ENCODE measurements at places on chromosomes 7 and 10.

DNA sequence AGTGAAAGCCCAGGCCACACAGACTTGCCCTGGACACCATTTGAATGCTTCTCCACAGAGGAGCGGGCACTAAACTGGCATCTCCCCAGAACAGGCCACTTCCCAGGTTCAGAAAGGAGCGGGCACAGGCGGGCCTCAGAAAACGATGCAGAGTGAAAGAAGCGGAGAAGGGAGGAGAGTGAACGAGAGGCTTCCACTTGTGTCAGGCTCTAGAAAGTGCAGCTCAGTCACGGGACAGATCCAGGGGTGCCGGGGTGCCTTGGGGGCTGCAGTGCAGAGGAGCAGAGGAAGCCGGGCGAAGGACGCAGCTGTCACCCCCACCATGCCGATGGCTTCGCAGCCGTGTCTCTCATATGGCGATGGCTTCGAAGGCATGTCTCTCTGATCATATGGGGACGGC, 26.1 kb upstream of the PRKAR1B start:
- no peak for DNase-seq

DNA sequence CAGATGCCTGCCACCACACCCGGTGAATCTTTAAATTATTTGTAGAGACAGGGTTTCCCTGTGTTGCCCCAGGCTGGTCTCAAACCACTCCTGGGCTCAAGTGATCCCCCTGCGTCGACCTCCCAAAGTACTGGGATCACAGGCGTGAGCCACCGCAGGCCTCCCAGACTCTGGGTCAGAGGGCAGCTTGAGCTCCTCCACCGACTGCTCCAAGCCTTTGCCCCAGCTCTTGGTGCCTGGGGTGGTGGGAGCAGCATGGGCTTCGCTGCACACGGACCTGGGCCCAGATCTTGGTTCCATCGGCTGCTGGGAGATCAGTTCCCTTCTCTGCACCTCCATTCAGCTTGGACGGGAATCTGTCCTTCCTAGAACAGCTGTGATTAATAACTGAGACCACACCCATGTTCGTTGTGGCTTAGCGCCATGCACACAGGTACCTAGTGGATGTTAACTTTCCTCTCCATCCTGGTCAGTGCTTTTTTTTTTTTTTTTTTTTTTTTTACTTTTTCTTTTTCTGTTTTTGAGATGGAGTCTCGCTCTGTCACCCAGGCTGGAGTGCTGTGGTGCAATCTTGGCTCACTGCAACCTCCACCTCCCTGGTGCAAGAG, 125.3 kb downstream of the CUX1 start:
- no peak for DNase-seq

DNA sequence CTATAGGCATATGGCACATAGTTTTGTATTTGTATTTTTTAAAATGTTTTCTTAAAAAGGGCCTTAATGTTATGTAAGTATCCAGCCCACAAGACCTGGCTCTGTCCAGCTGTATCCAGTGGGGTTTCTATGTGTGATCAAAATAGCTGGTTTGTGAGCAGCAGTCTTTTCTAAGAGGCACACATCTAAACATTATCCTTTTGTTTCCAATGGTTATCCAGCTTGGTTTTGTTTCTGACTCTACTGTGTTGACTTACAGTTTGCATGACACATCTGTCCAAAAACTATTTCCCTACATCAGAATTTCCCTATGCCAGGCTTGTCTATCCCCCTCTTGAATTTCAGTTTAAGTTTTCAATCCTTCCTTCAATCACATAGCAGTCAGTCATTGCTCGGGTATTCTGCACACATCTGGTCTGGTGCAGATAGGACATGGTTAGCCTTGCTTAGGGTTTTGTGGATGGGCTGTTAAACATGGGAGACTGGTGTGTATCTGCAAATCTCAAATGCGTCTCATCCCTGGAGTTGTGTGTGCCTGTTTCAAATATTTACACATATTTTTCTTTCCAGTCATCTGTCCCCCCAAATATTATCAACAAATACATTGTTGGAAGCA, 104.2 kb downstream of the SAMD9 start:
- peak; percentile 12 for DNase-seq

DNA sequence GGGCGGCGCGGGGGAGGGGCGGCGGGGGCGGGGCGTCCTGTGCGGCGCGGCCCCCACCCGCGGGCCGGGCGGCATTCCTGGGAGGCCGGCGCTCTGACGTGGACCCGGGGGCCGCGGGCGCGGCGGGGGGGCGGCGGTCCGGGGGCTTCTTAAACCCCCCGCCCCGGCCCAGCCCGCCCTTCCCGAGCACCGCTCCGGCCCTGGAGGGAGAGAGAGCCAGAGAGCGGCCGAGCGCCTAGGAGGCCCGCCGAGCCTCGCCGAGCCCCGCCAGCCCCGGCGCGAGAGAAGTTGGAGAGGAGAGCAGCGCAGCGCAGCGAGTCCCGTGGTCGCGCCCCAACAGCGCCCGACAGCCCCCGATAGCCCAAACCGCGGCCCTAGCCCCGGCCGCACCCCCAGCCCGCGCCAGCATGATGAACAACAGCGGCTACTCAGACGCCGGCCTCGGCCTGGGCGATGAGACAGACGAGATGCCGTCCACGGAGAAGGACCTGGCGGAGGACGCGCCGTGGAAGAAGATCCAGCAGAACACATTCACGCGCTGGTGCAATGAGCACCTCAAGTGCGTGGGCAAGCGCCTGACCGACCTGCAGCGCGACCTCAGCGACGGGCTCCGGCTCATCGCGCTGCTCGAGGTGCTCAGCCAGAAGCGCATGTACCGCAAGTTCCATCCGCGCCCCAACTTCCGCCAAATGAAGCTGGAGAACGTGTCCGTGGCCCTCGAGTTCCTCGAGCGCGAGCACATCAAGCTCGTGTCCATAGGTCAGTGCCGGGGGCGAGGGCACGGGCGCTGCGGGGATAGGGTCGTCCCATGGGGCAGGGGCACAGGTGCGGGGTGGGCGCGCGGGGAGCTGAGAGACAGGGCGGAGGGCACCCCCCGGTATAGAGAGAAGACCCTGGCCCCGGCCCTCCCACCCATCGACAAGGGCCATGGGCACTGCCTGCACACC, at the start of gene FLNC:
FLNC (plus strand) TSS at position 176 of the 947 bp plus-strand sequence; CDS start at position 408, 232 bp downstream.
- peak; percentile 59 for DNase-seq

DNA sequence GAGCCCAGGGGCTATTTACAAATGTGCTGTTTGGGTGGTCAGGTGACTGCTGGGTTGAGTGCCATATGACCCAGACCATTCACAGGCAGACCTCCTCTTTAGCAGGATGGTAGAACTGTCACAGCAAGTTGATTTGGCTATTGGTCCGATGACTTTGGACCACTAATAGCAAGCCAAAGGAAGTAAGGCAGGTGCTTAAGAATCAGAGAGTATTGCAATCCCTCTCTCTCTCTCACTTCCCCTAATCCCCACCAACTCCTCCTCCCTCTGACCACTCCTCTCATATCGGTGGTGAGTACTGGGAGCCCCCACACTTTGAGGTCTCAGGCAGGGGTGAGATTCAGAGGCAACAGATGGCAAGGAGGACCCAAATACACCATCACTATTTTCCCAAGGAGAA, 165.3 kb downstream of the TRIL start:
- DNase-seq = no peak

GRCh38 chr10:36188461-36188860, 546.4 kb upstream of the FZD8 start:
- no peak for DNase-seq

DNA sequence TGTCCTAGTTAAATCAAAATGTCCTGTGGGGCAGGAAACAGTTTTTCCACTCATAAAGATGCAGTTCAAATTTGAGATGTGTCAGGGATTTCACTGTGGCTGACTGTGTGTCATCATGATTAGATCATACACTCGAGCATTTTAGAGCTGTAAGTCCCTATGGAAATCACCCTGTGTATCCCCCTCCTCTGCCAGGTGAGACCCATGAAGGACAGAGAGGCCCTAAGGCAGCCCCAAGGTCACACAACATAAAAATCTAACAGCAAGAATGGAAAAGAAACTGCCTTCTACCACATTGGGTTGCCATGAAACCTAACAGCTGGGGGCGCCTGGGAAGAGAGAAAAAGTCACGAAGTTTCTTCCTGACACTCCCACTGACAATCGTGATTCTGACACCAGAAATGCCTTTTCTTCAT, 135.8 kb downstream of the KCNMA1 start:
- peak; percentile 47 for DNase-seq

DNA sequence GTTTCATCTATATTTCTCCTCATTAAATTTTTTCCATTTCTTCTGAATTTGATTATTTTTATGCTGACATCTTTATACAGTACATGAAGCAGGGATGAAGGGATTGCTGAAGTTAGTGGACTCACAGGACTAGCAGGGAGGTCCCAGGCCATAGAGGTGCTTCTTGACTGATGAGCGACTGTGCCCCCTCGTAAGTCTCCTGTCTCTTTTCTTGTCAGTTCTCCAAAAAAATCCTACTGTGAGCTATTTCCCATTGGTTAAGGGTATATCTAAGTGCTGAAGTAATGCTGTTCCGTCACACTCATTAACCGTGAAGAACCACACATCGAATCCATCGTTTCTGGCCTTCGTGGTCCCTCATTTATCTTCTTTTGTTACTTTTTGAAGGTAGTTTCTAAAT, 27.7 kb downstream of the HECW1 start:
- no peak for DNase-seq

- DNase-seq = no peak
Observed at GRCh38 chr7:131819891-131820290, 263.5 kb upstream of the PODXL start.

DNA sequence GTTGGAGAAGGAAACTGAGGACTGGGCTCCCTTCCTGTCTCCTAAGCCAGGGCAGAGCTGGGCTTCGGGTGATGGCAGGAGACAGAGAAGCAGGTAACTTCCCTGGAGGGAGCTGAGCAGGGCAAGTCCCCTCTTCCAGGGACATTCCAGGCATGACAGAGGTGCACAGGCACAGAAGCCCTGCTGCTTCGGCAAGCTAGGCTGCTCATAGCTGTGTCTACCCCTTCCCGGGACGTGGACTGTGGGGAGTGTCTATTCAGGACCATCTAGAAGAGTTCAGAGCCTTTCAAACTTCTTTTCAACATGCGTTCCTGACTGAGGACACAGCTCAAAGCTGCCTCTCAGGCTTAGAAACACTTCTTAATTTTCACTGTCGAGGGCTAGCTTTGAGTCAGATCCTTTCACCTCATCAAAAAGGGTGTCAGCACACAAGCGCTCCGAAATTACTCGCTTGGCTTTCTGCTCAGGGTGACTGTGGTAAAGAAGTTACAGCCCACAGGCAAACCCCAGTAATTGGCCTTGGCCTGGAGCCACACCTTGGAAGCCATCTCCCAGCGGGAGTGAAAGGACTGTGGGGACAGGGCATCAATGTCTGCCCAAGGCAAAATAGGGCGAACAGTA, 63.7 kb upstream of the STEAP1B start:
- no peak for DNase-seq

GRCh38 chr7:111540199-111540815, 22.0 kb downstream of the IMMP2L start:
- DNase-seq = no peak

- no peak for DNase-seq
Observed at GRCh38 chr7:64626083-64626469, 39.9 kb upstream of the ZNF107 start.

GRCh38 chr10:51635436-51635835, 64.0 kb downstream of the CSTF2T start:
- DNase-seq = no peak

DNA sequence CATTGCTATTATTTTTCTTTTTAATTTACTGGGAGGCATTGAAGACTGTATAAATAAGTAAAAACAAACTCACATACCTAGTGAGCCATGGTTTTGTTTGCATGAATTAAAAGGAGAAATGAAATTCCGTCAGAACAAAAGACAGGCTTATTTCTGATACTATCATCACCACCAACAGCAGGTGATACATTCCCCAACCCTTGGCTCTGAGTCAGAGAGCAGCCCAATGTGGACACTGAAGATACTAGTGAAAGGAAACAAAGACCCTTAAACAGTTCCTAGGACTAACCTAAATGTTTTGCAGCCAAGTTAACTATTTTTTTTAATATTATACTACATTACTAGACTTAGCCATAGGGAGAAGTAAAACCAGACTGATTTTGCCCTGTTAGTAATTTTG, 31.6 kb downstream of the CHRM2 start:
- DNase-seq = no peak

DNA sequence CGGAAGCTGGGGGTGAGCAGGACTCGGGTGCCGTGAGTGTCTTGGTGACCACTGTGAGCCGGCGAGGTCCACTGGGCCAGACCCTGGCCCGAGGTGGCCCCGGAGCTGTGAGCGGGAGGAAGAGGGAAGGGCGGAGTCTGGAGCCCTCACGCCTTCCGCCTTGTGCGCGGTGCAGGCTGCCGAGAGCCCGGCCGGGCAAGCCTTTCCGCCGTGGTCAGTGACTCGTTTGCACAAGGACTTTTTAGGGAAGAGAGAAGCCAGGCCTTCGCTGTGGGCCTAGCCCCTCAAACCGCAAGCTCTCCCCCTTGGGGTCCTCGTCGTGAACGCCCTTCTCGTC, 40.9 kb upstream of the ZNF32 start:
- no peak for DNase-seq

All from HCEC 1CT (cell line).